A549 treated with ZK216348 at 1 μM for 4 hours (cell line): ENCODE measurements at places on chromosomes 12 and 14. TPM values are rescaled to one million over a fixed set of nuclear protein-coding genes. Genes with fewer than 3 reads are reported as not detected.

Gene TAS2R7
- not detected in 5 replicates for total RNA-seq

Gene C2CD5
- 9.7 to 14.1 TPM (median 13.5 TPM) in 5 replicates for total RNA-seq

Gene ITGB7
- total RNA-seq, result 0.35 to 0.95 TPM (median 0.41 TPM) in 5 replicates

Gene LGR5
- total RNA-seq, result not detected in 5 replicates

Gene ADCY6
- total RNA-seq, result 7.9 to 18.4 TPM (median 15.1 TPM) in 5 replicates

Gene CARMIL3
- total RNA-seq, result 0.22 to 0.74 TPM (median 0.60 TPM) in 5 replicates

Gene SRRM4
- not detected in 5 replicates for total RNA-seq

Gene OR6C2
- not detected in 5 replicates for total RNA-seq

Gene SYNDIG1L
- not detected in 5 replicates for total RNA-seq

Gene GPR65
- not detected in 5 replicates for total RNA-seq

Gene KRT3
- 0.09 TPM in 1 of 5 replicates, not detected in the others for total RNA-seq

Gene SAMD15
- total RNA-seq, result 1.9 to 3.1 TPM (median 1.9 TPM) in 5 replicates

Gene CISTR
- not detected in 5 replicates for total RNA-seq

Gene KRT77
- not detected in 5 replicates for total RNA-seq

Gene AICDA
- total RNA-seq, result 0.12 to 0.31 TPM (median 0.22 TPM) in 4 of 5 replicates, not detected in the other

Gene BRI3BP
- 14.3 to 24.0 TPM (median 21.4 TPM) in 5 replicates for total RNA-seq

Gene AMDHD1
- total RNA-seq, result 1.9 to 2.4 TPM (median 2.3 TPM) in 5 replicates

Gene GALNT8
- not detected in 5 replicates for total RNA-seq

Gene NTF3
- not detected in 5 replicates for total RNA-seq

Gene CIDEB
- 0.12 to 0.21 TPM (median 0.18 TPM) in 4 of 5 replicates, not detected in the other for total RNA-seq

Gene SH2B3
- 5.1 to 7.1 TPM (median 5.9 TPM) in 5 replicates for total RNA-seq

Gene TMEM63C
- 1.1 to 3.3 TPM (median 2.2 TPM) in 5 replicates for total RNA-seq

Gene RFX4
- total RNA-seq, result not detected in 5 replicates

Gene COCH
- 21.0 to 34.9 TPM (median 24.5 TPM) in 5 replicates for total RNA-seq

Gene PEBP1
- 222 to 285 TPM (median 268 TPM) in 5 replicates for total RNA-seq

Gene PTHLH
- total RNA-seq, result 17.6 to 22.9 TPM (median 19.5 TPM) in 5 replicates

Gene PPP4R4
- total RNA-seq, result 0.06 to 0.58 TPM (median 0.37 TPM) in 5 replicates

Gene PLEKHG7
- not detected in 5 replicates for total RNA-seq

Gene SPX
- total RNA-seq, result 2.3 to 4.0 TPM (median 2.9 TPM) in 5 replicates

Gene TRIP11
- total RNA-seq, result 4.2 to 11.6 TPM (median 10.8 TPM) in 5 replicates
